ENCODE measurements at places on chromosomes 1 and 21.

GRCh38 chr1:78472851-78473496, 17.8 kb upstream of the PTGFR start:
- no peak for DNase-seq

DNA sequence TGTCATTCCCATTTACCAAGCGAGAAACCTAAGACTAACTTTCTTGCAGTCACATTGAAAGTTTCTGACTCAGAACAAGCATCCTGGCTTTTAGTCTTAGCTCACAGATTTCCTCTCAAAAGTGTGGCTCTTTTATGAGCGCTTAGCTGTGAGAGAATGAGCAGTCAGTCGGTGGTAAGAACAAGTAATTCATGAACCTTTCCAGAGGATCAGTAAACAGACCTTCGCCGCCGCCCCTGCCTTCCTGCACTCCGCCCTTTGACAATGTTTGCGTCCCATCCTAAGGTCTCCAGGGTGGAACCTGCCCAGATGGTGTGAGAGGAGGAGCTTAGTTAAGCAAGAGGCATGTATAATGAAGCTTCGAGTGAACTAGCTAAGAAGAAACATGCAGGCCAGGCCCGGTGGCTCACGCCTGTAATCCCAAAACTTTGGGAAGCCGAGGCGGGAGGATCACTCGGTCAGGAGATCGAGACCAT, 142.4 kb downstream of the GLUL start:
- DNase-seq: no peak

- DNase-seq: peak; percentile 49
These were observed 1.2 kb upstream of the NEGR1 start for GRCh38 chr1:72283307-72284083.

- no peak for DNase-seq
These were observed 56.7 kb downstream of the HUNK start for GRCh38 chr21:31929548-31929947.

GRCh38 chr1:231199868-231200267, 38.0 kb downstream of the TRIM67 start:
- no peak for DNase-seq

GRCh38 chr1:160726498-160727315, 12.3 kb upstream of the SLAMF7 start:
- DNase-seq: peak; percentile 86

DNA sequence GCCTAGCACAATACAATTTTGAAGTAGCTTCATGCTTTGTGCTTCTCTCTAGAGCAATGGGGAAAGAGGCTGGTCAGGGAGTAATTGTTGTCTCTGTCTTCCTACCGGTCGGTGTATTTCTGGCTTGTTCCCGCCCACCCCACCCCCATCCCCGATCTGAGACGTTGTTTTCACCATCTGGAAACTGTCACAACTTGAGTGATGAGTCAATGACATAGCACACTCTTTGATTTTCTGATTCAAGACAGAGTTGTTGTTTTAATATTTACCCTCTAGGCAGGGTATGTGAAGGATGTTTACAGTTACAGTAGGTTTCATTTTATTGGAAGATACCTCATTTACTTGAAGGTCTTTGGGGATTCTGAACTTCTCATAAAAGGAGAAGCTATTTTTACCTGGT, 7.0 kb downstream of the IL12RB2 start:
- no peak for DNase-seq
